IMR-90 (cell line): ENCODE measurements at places on chromosomes 3 and 15. TPM values are rescaled to one million over a fixed set of nuclear protein-coding genes. Genes with fewer than 3 reads are reported as not detected.
A peak's percentile ranks its signal among the peaks of the same experiment; 100 is the strongest.

- peaks cover 2% of the 10 kb centered on the region; the same call in 1 of the 2 replicates for H3K27me3 ChIP-seq
- no peak overlapping the region for H3K27ac ChIP-seq
- no peak overlapping the region for H3K4me3 ChIP-seq
- no peak for DNase-seq
These were observed 84.8 kb upstream of the IQSEC1 start for GRCh38 chr3:13157986-13158385.

DNA sequence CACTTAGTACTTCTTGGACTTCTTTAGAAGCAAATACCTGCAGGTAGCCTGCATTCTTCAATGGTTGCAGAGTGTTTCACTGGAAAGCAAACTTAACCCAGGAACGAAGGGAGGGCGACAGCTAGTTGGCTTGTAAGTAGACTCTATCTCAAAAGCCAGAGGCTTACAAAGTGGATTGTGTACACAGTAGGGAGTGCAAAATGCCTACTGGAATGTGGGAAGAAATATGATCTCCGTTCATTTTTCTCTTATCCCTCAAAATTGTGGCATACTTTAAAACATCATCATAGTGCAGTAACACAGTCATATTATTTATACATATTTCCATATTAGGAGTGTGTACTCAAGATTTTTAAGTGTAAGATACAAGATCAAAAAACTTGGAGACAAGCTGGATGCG is 155.7 kb downstream of the LIPC start:
- H3K36me3 ChIP-seq = no peaks in the 10 kb centered on the region
- no peak overlapping the region for H3K27ac ChIP-seq
- H3K4me1 ChIP-seq = peaks cover 5% of the 10 kb centered on the region; the same call in 1 of the 2 replicates
- DNase-seq = peak; percentile 28
- no peaks in the 10 kb centered on the region for H3K27me3 ChIP-seq

MINAR1 gene
- total RNA-seq = 1.4 and 1.6 TPM in 2 replicates

DNA sequence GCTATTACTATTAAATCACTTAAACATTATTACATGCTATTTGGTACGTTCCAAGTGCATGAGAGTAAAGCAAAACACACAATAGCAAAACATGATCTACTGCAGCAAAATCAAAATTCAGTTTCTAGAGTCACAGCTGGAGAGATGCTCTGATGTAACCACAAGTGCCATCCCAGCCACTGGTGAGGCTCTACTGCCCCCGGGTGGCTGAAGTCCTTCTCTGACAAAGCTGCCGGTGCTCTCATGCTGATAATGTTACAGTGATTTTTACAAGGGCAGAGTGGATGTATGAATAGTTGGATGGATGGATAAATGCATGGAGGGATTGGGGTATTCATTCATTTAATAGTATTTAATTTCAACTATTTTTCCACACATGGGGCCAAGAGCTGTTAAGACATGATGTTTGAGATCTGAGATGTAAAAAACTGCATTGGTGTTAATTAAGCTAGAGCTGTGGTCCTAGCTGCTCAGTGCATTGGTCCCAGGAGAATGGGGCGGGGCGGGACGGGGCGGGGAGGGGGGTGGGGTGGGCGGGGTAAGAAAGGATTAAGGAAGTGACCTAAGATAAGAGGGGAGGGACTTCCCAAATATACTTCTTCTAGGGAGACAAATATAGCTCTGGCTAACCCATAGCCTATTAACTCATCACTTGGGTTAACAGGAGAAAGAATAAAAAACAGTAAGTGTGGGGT is 5.3 kb upstream of the SPESP1 start:
- H3K27ac ChIP-seq = no peak overlapping the region
- H3K4me3 ChIP-seq = no peak overlapping the region
- peak; percentile 71 for DNase-seq
- H3K36me3 ChIP-seq = no peaks in the 10 kb centered on the region

DNA sequence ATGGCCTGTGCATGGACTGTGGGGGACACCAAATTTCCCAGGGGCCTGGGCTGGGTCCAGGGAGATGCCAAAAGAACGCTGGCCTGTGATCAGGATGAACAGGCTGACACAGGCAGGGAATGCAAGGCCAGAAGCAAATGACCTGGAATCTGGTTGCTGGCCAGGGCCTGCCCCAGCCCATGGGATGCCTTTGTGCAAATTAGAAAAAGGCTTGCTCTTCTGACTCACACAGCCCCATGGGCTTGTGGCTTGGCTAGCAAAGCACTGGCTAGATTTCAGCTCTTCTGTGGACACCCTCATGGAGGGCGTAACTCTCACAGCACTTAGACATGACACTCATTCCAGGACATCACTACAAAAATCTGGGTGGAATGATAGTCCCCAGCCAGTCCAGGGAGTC is 356.0 kb downstream of the SHQ1 start:
- peak overlapping the region; percentile 43; the same call in 1 of the 2 replicates for H3K27ac ChIP-seq
- DNase-seq = peak; percentile 92
- H3K36me3 ChIP-seq = no peaks in the 10 kb centered on the region
- peaks cover 16% of the 10 kb centered on the region for H3K4me1 ChIP-seq
- H3K4me3 ChIP-seq = no peak overlapping the region
- H3K27me3 ChIP-seq = no peaks in the 10 kb centered on the region; the same call in 1 of the 2 replicates

DNA sequence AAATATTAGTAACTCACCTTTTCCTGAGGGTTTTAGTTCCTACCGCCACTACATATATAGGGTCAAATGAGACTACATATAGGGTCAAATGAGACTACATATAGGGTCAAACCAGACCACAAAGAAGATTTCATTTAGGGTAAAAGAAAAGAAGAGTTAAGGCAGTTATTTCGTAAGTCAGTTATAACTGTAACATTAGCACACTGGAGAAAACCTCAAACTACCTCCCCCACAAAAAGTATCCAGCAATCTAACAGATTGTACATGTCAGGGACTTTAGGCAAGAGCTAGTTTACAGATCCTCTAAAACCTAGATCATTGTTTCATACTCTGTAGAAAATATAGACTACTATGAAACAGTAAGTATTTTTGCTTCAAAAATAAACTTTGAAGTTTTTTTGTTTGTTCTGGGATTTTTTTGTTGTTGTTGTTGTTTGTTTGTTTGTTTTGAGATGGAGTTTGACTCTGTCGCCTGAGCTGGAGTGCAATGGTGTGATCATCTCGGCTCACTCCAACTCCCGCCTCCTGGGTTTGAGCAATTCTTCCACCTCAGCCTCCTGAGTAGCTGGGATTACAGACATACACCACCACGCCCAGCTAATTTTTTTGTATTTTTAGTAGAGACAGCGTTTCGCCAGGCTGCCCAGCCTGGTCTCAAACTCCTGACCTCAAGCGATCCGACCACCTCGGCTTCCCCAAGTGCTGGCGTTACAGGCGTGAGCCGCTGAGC is 92.4 kb upstream of the CGNL1 start:
- H3K36me3 ChIP-seq = peaks cover 36% of the 10 kb centered on the region
- peaks cover 4% of the 10 kb centered on the region; the same call in 1 of the 2 replicates for H3K4me1 ChIP-seq
- peak overlapping the region; percentile 73; the same call in 1 of the 2 replicates for H3K27ac ChIP-seq
- peak; percentile 45 for DNase-seq
- no peaks in the 10 kb centered on the region for H3K27me3 ChIP-seq
